ENCODE measurements at places on chromosomes 2 and 18. TPM values are rescaled to one million over a fixed set of nuclear protein-coding genes. Genes with fewer than 3 reads are reported as not detected.
A peak's percentile ranks its signal among the peaks of the same experiment; 100 is the strongest.

- DNase-seq: no peak
These were observed 244.5 kb downstream of the TCF4 start for GRCh38 chr18:55343396-55344073.

DNA sequence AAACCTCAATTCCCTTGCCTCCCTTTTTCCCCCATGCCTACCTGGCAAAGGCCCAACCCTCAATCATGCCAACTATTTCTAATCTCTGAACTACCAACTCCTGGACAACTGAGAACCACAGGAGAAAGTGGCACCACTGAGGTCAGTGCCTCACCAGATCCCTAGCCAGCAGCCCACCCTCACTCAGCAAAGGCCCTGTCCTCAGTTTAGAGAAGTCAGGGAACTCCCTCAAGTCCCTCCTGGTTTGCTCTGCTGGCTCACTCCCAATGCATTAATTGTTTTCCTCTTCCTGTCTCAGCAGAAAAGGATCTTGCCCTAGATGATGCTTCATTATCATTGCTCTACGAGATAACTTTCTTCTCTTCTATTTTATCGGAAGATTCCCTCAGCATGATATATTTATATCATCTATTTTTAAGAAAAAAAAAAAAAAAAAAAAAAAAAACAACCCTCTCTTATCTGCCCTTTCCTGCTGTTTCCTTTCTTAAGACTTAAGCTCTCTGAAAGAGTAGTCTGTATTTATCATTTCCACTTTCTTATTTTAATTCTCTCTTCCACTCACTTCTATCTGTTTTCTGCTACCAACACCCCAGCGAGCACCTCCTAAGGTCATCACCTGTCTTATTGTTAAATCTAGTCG lies 22.7 kb upstream of the ZBTB14 start:
- DNase-seq: no peak

- DNase-seq: no peak
These were observed 56.1 kb upstream of the C2orf15 start for GRCh38 chr2:99085421-99085820.

METAP1D gene
- total RNA-seq: 3.7 TPM

- peak; percentile 49 for DNase-seq
These were observed 352.6 kb upstream of the CWC22 start for GRCh38 chr2:180359522-180360282.

All from lower leg skin (tissue), 4 donors.